ENCODE measurements at places on chromosomes 2 and 18.

DNA sequence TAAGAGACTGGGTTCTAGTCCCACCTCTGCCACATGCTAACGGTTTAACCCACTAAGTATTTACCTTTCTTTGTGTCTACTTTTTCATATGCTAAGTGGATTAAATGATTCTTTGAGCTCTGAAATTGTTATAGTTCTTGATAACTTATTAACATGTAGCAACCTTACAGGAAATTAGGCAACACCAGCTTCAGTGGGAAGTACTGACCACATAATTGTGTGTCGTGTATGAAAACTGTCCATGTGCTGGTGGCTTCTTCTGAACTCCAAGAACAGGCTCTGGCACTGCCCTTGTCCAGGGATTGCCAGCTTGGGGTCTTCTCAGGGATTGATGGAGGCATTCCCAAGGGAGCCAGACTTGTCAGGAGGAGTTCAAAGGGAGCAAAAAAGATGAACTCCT is 427.7 kb downstream of the TGIF1 start:
- DNase-seq: no peak

DNA sequence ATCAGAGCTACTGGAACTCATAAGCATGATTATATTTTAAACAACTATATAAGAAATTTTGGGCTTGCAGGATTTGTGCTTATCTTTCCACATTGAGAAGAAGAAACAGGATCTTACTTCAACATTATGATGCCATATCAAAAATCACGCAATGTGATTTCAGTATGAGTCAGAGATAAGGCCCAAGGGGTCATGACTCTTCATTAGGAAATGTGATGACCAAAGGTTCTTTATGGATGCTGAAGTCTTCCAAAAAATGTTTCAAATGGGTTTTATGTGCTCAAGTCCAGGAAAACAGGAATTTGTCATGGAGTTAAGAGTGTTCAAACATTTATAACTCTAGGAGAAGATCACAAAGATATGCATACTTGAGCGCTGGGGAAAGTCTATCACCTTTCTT is 7.8 kb upstream of the SERPINB2 start:
- no peak for DNase-seq

- DNase-seq: no peak
Measured at GRCh38 chr2:159362816-159363251, 76.3 kb upstream of the WDSUB1 start.

GRCh38 chr2:11473659-11474433 is 7.9 kb upstream of the E2F6 start:
- DNase-seq: no peak

- DNase-seq: no peak
Measured at GRCh38 chr18:75265872-75266271, 55.3 kb downstream of the TSHZ1 start.

DNA sequence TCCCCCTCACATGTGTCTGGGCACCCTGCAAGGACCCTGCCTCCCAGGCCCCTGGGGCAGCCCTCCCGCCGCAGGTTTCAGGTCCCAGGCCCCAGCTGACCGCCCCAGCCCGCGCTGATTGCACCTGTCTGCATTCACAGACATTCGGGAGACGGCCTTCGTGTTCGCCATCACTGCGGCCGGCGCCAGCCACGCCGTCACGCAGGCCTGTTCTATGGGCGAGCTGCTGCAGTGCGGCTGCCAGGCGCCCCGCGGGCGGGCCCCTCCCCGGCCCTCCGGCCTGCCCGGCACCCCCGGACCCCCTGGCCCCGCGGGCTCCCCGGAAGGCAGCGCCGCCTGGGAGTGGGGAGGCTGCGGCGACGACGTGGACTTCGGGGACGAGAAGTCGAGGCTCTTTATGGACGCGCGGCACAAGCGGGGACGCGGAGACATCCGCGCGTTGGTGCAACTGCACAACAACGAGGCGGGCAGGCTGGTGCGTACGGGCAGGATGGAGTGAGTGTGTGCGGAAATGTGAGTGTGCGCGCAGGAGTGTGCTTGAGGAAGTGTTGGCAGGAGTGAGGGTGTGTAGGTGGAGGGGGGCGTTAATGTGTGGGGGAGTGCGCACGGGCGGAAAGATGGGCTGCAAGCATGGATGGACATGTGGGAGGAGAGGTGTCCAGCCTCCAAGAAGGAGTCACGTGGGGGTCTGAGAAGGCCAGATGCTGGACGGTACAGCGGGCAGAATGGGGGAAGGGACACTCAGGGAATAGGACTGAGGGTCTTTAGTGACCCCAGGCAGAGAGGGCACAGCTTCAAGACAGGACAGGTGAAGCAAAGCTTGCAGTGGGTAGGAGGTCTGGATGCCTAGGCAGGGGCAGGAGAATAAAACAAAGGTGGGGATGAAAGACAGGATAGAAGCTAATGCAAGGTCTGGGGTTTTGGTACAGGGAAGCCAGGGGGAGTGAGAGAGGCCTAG is 9.0 kb upstream of the WNT10A start:
- DNase-seq: no peak

DNA sequence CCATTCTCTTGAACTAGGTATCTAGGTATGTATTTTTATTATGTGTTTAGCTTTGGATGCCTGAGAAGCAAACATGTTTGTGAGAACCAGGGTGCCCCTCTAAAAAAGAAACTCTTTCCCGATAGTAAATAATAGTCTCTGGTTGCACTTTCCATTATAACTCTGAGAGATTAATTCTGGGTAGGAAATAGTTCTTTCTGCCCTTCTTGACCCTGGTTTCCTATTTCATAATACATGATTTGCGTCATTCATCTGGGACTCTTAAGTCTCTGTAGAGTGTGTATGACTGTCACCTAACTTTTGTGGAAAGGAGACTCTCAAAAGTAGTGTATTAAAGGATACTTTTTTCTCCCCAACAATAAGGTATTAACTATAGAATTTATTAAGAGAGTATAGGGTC is 31.5 kb downstream of the ACSL3 start:
- DNase-seq: no peak

GRCh38 chr2:156908825-156909224 is 348.7 kb upstream of the GALNT5 start:
- no peak for DNase-seq

- no peak for DNase-seq
Measured at GRCh38 chr2:54726940-54727339, 3.5 kb downstream of the EML6 start.

GRCh38 chr2:44944952-44945612 is 3.6 kb downstream of the SIX3 start:
- DNase-seq: no peak

- DNase-seq: no peak
Measured at GRCh38 chr2:43345391-43345813, 119.0 kb upstream of the ZFP36L2 start.

DNA sequence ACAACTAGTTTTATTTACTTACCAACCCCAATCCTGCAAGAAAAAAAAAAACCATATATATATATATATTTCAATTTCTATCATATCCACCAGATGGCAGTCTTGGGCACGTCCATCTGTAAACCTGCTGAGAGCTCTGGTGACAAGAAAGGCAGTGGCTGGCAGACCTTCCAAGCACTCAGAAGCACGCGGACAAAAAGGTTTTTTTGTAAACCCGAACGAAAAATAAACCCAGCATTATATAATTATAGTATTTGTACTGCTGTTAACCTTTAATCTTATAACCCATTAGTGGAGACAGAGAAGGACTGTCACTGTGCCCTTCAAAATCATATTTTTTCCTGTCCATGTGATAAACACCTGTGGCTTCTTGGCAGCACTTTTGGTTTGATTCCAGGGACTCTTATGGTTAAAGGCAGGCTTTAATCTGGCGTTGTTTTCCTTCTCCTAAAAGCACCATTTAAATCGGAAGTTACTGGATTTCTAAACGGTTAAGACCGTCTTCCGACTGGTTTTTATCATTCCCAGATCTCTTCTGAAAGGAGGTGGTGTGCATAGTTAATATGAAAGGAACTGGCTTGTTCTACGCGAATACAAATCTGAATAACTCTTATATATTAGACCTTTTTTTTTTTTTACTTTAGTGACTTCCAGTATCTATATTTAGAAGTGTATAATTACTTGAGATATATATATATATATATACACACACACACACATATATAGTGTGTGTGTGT is 31.0 kb upstream of the SLC3A1 start:
- DNase-seq: peak; percentile 91

DNA sequence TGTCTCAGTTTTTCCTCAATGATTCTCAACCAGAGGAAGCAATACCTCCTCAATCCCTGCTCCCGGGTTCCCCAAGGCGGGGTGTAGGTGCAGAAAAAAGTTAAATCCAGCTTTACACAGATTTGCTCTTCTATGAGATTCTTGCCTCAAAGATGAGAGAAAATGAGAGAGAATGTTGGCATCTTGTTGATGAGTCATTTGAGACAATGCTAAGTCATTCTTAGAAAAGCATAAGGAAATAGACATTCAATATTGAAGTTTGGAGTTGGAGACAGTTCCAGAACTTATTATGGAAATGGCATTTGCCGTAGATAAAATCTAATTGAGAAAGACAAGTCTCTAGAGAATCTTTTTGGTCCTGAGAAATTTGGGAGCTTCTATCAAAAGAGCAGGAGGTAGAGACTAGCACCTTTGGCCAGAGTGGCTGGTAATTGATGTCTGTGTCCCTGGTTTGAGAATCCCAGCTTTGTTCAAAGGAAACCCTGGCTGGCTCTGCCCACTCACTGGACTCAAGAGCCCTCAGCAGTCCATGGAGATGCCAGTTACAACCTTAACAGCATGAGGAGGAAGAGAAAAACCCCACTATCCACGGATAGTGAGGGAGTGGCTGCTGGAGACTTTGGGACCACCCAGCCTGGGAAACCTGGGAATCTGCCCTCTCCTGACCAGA is 181.2 kb downstream of the FAM124B start:
- DNase-seq: no peak

DNA sequence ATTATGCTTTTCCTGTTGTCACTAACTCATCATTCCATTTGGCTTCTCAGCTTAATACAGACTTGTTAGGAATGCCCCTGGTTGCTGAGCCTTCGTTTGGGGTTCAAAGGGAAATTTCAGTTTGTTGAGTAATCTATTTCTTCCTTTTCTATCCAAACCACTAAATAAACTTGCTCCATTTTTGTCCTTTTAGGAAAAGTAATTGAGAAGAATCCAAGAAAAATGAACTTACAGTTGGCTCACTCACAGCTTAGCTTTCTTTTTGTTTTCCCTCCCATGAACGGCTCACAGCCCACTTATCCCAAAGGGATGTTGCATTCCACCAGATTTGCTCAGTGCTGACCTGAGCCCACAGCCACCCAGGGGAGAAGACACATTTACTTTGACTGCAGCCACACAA is 73.9 kb downstream of the SOX11 start:
- no peak for DNase-seq

GRCh38 chr18:23784832-23785245 is 95.6 kb downstream of the LAMA3 start:
- DNase-seq: no peak

DNA sequence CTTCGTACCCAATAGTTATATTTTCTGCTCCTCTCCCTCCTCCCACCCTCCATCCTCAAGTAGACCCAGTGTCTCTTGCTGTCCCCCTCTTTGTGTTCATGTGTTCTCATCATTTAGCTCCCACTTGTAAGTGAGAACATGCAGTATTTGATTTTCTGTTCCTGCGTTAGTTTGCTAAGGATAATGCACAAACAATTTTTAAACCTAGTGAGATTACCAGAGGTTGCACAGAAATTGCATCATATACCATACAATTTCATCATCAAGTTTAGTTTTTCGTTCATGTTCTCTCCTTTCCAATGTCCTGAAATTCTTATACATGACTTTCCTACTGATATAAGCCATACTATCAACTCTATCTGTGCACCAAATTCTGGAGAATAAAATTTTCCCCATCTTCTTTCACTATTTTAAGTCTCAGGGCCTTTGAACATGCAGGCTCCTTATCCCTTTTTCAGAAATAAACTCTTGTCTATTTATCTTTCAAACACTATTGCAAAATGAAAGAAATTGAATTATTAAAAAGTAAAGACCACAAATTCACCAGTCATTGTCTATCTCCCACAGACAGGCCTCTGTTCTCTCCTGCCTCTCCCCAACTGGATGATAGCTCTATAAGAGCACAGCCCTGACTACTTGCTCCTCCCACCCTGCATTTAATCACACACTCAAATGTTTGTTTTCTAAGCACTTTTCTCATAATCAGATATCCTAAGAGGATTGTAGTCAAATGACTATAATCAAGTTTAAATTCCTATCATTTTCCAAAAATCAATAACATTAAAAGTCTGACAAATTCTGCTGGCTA is 27.2 kb upstream of the B4GALT6 start:
- DNase-seq: no peak

DNA sequence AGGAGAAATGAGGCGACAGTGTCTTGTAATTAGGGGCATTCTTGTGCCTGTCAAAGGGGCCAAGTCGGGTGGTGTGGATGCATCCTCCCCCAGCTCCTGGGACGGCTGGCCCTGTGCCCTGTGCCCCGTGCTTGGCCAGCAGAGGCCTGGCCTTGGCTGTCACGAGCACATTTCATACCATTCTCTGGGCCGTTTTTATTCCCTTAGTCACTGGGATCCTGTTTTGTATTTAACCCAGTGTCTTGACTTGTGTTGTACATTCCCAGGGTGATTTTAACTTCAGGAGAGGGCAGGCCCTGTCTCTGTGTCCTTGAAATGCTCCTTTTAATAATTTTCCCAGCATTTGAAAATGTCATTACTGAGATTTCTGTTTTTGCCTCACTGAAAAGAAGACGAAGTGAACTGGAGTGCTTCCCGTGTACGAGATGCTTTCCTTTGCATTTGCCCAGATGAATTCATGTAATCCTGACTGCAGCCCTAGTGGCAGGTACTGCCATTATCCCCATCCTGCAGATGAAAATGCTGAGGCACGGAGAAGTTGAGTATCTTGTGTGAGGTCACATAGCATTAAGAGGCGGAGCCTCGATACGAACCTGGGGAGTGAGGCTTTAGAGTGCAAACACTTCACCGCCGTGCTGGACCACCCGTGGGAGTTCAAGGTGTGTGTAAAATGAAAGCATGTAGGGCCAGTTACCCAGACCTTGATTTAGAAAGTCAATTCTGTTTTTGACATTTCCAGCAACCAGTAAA is 57.0 kb downstream of the SH3RF3 start:
- DNase-seq: no peak

DNA sequence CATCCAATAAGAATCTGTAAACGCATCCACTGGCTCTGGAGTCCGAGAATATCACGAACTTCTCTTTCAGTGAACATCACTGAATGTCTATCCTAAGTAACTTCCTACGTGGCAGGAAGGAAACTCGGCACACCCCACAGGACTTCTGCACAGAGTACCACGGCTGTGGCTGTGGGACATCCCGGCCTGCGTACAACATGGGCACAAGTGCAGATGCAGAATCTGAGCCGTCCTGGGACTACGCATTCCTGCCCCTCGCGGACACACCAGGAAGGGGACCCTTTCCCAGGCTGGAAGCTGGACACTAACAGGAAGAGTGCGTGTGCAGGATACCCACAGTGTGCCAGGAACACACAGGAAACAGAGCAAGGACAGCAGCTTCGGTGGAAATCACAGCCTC is 60.6 kb downstream of the ZNF516 start:
- no peak for DNase-seq

GRCh38 chr2:238015705-238016104 is 45.1 kb upstream of the SCLY start:
- no peak for DNase-seq

- no peak for DNase-seq
Measured at GRCh38 chr18:36484591-36484990, 187.1 kb downstream of the FHOD3 start.
